ENCODE measurements at places on chromosomes 1 and 21. TPM values are rescaled to one million over a fixed set of nuclear protein-coding genes. Genes with fewer than 3 reads are reported as not detected.

- DNase-seq, result no peak
Observed at GRCh38 chr21:38487901-38488639, 10.2 kb downstream of the ERG start.

- no peak for DNase-seq
Observed at GRCh38 chr1:77900687-77901293, 12.4 kb downstream of the NEXN start.

DNA sequence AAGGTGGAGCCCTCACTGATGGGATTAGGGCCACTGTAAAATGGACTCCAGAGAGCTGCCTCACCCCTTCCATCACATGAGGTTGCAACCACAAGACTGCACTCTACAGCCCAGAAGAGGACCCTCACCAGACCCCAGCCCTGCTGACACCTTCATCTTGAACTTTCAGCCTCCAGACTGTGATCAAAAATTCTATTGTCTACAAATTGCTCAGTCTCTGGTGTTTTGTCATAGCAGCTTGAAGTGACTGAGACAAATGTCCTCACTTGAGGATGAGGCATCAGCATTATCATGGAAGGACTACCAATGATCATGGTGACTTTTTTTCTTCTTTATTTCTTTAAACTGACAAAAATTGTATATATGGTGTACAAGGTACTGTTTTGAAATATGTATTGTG lies 26.7 kb upstream of the TRIM17 start:
- no peak for DNase-seq

GRCh38 chr1:76471536-76471935 lies 395.7 kb upstream of the ST6GALNAC5 start:
- no peak for DNase-seq

CD34 gene
- 21.1 TPM for polyA plus RNA-seq

All from psoas muscle (tissue), 8 donors.